Gastrocnemius medialis (tissue), 4 donors: ENCODE measurements at places on chromosomes 12 and 14.
A peak's percentile ranks its signal among the peaks of the same experiment; 100 is the strongest.

- no peak for DNase-seq
Observed at GRCh38 chr14:45060551-45060950, 23.4 kb upstream of the PRPF39 start.

DNA sequence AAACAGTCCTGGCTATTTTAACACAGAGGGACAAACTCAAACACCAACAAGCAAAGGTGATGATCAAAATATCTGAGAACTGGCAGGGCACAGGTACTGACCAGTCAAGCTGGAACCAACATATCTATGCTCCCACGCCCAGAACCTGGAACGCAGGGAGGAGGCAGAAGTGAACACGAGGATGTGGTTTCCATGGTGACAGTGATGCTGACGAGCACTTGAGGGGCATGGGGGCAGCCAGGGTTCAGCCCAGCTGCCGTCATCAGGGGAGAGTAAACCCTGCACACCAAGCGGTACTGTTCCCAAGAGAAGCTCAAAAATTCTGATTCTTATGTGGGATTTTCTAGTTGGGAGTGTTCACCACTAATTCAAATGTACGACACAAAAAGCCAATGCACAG is 113.6 kb upstream of the SFSWAP start:
- DNase-seq: no peak

GRCh38 chr14:70704960-70705359 is 63.2 kb downstream of the TTC9 start:
- no peak for DNase-seq

- DNase-seq: peak; percentile 34
Observed at GRCh38 chr12:50981319-50982239, 29.2 kb downstream of the HIGD1C start.

- no peak for DNase-seq
Observed at GRCh38 chr12:106684497-106684896, 90.0 kb upstream of the RIC8B start.

DNA sequence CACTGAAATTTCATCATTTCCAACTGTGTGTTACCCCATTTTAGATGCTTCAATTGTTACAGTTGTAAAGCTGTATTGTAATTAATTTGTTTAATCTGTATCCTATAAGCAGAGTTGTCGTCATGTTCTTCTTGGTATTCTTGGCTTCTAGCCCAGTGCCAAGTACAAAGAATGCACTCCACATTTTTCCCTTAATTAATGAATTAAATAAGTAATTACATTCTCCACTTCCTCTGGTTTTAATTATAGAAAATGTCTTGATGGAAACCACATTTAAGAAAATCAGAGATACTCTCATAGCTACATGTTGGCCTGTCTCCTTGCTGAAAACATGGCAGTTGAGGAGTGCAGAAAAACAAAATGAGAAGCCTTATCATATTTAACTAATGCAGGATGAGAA is 746 bp downstream of the DNAI7 start:
- DNase-seq: no peak

DNA sequence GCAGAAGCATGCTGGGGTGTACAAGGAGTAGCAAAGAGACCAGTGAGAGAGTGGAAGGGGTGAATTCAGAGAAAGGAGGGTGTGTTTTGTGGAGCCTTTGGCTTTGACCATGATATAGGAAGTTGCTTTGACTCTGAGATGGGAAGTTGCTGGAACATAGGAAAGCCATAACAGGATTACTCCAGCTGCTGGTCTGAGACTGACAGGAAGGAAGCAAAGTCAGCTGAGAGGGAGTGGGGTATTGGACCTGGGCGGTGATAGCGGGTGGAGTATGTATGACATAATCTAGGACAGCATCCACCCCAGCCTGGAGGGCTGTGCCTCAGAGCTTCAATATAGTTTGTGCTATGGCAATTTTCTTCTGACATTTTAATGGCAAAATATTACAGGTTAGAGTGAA is 324.4 kb downstream of the PDZRN4 start:
- DNase-seq: no peak

DNA sequence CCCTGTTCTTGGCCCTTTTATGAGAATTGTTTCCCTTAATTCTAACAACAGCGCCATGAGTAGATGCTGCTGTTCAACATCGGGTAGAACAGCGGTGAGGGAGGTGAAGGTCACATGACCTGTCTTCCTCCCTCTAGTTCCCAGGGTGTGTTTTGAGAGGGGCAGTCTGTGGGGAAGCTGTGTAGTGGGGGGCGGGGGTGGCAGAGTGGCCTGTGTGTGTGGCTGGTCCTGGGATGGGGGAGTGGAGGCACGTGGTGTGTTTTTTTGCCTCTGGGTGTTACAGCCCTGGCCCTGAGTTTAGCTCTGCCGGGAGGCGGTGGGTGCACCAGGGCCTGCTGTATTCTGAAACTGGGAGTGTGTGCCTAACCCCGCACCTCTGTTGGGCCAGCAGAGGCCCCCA is 202.7 kb downstream of the TSPAN9 start:
- no peak for DNase-seq

GRCh38 chr12:77299001-77299400 is 233.6 kb upstream of the E2F7 start:
- no peak for DNase-seq

DNA sequence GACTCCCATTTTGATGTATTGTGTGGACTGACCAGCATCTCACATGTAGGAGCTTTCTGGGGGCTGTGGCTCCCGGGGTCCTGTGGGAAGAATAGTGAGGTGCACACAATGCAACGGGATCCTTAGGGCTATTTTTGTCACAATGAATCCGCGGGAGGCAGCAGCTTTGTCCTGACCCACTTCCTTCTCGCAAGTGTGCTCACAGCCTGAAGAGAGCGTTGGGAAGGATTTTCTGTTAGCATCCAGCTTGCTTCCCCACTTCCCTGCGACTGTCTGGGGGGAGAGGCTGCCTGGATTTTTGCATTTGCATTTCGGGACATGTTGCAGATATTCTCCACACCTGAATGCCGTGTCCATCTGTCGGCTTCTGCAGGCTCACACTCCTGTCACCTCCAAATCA is 31.9 kb downstream of the FZD10 start:
- DNase-seq: no peak
